Stimulated activated CD8-positive, alpha-beta memory T cell treated with anti-CD3 and anti-CD28 coated beads, Interleukin-15, amount 100 ng/mL, for 4 hours (primary cell): ENCODE measurements at places on chromosomes 4 and X.

DNA sequence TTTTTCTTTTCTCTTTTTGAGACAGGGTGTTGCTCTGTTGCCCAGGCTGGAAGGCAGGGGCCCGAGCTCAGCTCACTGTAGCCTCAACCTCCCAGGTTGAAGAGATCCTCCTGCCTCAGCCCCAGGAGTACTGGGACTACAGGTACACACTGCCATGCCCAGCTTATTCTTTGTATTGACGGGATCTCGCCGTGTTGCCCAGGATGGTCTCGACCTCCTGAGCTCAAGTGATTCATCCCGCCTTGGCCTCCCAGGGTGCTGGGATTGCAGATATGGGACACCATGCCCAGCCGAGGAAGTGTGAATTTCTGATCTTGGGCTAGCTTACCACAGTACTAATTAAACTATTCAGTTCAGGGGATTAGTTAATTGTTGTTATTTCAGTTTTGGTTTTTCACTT lies 28.6 kb upstream of the FAM193A start:
- DNase-seq, result no peak

DNA sequence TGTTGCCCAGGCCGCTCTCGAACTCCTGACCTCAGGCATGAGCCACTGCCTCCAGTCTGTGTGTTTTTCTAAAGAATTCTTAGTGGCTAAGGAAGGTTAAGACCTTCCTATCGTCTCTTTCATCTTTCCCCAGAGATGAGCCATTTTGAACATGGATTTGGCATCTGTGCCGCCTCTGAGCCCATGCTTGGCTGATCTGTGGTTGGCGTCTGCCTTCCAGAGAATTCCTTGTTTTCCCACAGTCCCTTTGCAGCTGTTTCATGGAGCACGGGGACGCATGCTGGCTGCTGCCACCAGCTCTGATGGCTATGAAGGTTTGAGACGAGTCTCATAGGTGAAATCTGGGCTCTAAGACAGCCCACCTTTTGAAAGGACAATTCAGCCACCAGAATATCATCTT lies 60.4 kb downstream of the SHROOM2 start:
- no peak for DNase-seq

DNA sequence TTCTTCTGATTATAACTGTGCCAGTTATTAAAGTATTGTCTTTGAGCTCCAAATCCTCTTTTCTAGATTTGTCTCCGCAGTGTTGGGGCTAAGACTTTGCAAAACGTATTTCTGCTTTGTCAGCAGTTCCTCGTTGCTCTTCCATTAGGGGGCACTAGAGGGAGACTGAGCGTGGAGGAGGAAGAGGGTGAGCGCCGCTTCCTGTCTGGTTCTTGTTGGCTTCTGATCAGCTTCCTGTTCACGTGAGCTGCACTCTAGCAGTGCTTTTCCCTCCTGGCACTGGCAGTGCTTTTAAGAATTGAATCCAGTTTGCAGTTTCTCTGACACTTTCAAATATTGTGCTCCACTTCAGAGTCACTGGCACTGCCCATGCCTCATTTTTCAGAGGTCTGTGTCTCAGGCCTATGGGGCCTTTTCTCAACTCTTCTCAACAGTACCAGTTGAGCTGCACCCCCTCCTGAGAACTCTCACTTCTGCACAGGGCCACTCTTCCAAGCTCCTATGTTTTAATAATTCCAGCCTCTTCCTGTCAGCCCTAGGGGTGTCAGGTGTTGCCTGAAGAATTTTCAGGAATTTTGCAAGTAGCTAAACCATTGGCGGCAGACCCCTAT lies 54.4 kb upstream of the LCORL start:
- no peak for DNase-seq

DNA sequence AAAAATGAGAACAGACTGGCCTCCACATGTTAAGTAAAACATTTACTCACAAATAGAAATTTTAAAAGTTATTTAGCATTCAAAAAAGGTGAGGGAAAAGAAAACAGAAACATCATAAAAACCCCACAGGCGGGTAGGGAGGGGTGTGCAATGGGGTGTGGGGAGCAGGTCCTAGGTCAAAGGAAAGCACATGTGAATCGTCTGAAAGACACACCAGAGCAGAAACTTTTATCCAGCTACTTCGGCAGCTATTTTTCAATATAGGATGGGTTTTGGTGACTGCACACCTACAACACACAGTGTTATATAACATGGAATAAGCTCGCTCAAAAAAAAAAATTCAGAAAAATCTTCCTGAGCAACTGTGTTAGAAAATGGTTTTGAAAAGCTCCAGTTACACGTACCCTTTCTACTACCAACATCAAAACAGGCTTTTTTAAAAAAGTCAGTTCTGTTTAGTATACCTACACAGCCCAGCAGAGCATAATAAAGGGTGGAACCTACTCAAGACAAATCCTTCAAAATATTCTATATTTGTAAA lies 1.6 kb downstream of the OTUD4 start:
- DNase-seq, result no peak

DNA sequence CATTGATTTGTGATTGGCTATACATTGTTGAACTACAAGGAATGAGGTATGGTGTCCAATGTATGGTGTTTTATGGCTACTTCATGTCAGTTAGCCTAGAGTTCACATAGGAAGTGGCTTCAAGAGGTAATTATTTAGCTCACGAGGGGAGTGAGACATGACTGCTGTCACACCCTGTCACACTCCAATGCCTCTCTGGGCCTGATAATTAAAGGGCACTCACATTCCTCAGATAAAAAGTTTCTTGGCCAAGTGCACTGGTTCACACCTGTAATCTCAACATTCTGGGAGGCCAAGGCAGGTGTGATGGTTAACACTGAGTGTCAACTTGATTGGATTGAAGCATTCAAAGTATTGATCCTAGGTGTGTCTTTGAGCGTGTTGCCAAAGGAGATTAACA lies 65.0 kb upstream of the DDX60 start:
- no peak for DNase-seq

- DNase-seq, result no peak
Observed at GRCh38 chr4:80197601-80198440, 518 bp downstream of the PRDM8 start.

DNA sequence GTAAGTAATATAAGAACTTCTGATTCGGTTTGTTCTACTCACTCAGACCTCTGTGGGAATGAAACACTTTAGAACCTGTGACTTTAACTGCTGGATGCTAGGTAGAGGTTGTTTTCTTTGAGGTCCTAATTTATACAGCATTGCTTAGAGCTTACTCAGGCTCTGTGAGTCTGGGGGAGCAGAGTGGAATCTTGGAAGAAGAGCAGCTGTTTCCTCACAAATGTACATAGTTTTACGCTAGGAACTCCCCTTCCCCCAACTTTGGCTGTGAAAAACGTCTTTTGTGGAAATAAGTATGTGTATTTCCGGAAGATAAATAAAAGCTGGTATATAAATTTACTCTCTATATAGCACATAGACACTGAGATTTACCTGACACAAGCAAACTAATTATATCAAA lies 141.4 kb downstream of the NAA11 start:
- no peak for DNase-seq

DNA sequence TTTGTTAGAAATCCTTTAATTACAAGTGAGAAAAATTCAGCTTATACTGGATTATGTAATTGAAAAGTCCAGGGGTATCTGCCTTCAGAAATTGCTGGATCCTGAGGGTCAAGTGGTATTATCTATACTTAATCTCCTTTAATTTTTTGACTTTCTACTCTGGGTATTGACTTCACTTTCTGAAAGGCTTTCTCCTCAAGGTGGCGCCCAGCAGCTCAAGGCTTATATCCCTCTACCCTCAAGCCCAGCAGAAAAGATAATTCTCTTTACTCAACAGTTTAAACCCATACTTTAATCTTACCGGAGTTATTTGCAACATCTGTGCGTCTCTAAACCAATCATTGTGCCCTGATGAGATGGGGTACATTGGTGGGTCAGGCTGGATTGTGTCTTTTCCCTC lies 129.5 kb downstream of the LARP7 start:
- no peak for DNase-seq

DNA sequence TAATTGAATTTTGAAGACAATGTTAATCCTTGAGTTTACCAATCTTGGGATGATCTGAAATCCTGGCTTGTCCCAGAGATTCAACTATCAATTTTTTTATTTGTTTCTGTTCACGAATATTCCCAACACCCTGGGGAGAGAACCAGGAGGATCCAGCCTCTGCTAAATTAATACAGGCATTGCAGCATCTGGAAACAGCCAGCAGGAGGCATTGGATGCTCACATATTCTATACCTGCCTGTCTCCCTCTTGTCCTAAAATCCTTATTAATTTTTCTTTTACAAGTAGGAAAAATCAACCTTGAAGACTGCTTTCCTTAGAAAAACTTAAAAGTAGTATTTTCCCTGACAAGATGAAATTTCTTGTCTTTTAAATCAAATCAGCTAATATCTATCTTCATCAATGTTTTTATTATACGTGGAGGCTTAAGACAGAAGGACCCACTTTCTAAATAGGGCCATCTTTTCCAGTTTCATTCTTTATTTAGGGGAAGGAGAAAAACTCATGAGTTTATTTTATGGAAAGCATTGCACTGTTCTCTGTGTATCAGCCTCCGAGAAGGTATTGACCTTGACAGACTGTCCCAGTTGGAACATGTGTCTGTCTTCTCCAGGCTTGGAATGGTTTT lies 102.4 kb downstream of the CLNK start:
- DNase-seq, result no peak

GRCh38 chr4:105613306-105613705 lies 60.9 kb downstream of the ARHGEF38 start:
- no peak for DNase-seq

GRCh38 chrX:49754233-49754857 lies 58.6 kb upstream of the PAGE1 start:
- DNase-seq, result peak; percentile 0

DNA sequence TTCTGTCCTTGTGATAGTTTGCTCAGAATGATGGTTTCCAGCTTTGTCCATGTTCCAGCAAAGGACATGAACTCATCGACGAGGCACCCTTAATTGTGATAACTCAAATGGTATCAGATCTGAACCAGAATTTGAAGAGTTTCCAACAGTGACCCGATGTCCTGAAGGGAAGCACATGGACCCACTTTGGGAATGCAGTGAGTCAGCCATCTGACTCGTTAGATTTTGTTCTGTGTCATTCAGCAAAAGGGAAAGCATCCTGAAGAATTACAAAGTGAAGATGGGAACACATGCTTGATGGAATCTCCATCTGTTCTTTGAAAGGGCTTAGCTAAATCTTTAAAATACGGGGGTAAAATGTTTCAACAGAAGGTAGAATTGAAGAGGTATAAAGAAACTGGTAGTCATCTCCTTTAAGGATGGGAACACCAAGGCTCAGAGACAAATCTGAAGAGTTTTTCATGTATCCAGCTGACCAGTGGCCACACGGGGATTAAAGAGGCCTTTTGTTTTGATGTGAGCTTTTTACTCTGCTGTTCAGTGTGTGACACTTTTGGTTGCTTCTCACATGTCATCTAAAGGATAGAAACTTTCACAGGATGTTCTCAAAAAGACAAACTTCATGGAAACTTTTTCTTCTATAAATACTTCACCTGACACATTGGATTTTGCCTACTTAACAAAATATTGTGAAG lies 393.8 kb downstream of the INPP4B start:
- no peak for DNase-seq

DNA sequence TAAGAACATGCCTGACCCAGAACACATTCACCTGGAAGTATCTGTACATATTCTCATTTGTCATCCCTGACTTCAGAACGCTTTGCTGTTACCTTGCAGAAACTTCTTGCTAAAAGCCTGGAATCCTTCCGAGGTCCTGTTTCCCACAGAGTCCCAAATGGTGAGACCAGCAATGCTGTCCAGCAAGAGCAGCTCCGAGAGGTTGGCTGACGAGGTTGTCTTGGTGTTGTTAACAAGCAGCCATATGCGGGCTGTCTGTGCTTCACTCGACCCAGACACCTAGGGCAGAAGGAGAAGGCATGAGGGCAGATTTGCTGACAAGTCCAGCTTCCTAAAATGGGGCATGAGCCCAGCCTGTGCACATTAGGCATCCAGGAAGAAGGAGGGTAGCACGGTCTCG lies 19.3 kb downstream of the EVC2 start:
- DNase-seq, result no peak

DNA sequence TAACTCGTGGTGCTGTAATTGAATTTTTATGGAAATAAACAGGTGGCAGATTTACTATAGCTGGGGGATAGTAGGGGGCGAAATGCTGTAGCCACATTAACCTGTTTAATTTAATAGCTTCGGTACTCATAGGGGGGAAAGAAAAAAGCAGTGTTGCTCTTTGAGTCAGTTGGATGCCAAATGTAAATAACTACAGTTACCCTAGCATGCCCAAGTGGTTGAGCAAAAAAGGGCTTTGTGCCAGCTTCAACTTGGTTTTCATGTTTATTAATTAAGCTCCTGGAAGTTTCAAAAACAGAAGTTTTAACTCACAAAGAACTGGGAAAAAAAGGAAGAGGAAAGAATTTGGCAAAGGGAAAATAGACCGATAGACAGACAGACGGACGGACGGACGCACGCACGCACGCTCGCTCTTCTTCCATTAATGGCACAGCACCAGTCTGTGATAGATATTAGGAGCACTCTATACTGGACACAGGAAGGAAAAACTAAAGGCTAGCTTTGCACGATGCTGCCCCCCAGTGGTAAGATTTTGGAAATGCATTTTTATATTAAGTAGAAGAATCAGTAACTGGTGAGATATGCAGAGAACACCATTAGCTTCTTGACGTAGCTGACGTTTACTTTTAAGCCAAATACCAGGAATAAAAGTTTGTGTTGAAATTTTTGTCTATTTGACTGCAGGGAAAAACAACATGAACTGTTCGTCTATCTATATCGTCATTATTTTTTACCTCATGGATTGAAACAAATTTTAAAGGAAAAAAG lies 151.8 kb downstream of the SLC7A11 start:
- no peak for DNase-seq

DNA sequence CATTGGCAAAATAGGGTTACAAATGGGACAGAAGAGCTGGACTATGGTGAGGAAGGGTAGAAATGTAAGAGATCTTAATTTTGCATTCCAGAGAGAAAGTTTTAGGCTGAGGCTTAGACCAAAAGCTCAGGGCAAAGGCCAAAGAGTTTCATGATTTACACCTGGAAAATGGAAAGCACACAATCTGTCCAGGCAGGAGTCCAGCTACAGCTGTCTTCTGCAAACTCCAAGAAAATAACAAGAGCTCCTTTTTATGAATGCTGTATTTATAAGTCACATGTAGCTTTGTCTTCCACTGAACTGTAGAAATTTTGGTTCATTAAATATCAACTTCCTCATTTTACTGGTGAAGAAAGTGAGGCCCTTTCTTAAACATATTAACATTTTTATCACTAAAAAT lies 288.0 kb upstream of the ATOH1 start:
- no peak for DNase-seq
